GM23338 (cell line): ENCODE measurements at places on chromosomes 6 and 20. TPM values are rescaled to one million over a fixed set of nuclear protein-coding genes. Genes with fewer than 3 reads are reported as not detected.

The PPP1R16B gene
- 1.5 and 1.6 TPM in 2 replicates for polyA plus RNA-seq

The MTFR2 gene
- polyA plus RNA-seq: 10.3 and 13.5 TPM in 2 replicates

The SLCO4A1 gene
- 27.2 and 28.5 TPM in 2 replicates for polyA plus RNA-seq

The OR2J3 gene
- polyA plus RNA-seq: not detected in 2 replicates

GRCh38 chr6:43627008-43627825 lies 1.8 kb downstream of the GTPBP2 start:
- no peak for DNase-seq

DNA sequence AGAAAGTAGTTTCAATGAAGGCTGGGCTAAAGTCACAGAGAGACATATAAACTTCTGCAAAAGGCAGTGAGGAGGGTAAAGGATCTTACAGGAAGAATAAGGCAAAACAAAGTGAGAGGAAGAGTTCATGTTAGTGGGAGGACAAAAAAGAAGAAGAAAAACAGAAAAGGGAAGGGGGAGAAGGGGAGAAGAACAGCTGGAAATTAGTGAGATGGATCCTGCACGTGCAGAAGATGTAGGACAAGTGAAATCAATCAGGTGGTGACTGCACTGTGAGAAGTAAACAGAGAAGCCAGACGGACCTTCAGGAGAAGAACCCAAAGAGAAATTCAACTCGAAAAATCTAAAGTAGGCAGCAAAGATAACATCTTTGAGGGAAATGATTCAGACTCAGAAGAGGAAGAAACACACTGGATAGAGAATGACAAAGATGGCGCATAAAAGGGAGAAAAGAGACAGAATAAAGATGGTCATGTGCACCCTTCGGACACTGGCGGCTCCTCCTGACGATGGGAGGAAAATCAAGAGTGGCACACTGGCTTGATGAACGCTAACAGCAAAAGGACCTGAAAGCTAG lies 105.9 kb downstream of the MYB start:
- no peak for DNase-seq

DNA sequence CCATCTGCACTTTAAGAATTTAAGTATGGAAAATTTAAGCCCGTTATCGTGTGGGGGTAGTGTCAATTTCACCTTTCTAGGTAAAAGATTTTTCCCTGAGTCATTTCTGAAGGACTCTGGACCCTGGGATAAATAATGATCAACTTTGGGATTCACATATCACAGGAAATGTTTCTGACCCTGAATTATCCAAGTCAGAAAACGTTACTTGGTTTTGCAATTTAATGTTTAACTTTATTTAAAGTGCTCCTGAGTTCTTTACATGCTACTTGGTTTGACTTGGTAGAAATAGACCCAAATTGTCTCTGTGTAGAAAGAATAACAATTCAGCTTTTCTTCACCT lies 1.5 kb upstream of the SLC17A3 start:
- DNase-seq: no peak

DNA sequence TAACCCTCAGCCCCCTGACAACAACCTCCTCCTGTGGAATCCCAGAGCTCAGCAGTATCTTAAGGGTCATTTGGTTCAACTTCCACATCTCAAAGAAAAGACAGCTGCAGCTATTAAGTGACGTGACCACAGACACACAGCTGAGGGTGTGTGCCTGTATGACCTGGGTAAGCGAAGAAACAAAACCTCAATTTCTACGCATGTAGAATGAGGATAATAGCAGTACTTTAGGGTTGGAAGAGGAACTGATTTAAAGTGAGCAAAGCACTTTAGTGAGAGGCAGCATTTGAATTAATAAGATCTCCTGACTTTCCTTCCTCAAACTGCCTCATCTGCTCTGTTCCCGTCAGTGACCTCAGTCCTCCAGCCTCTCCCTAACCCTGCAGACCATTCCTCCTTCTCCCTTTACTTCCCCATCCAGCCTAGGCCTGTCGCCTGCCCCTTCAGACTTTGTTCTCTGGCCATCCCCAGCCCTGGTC lies 6.8 kb upstream of the ARMC2 start:
- DNase-seq: no peak
